ENCODE measurements at places on chromosomes 13 and 19.

DNA sequence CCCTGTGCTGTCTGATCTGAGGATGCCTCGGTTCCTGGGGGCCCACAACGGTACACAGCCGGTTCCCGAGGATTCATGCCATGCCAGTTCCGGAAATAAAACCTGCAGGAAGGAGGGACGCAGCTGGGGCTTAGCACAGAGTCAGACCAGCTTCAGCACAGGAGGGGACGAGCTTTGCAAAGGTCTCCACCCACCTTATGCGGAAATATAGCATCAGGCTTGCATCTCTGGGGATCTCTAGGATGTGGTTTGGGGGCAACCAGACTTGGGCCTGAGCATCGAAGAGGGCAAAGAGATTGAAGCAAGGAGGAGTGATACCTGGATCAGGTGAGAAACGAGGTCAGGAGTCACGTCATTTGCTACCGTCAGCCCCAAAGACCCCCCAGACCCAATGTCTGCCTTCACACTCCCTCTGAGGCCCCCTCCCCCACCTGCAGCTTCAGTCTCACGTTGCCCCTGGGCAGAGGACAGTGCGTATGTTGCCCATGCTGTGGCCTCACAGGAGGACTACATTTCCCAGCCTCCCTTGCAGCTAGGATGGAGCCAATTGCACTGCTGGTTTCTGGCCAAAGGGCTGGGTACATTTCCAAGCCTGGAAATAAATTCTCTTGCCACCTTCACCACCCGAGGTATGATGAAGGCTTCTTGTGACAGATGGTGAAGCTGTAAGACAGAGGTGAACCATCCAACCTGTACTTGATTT lies 12.1 kb downstream of the TYK2 start:
- DNase-seq = peak; percentile 26

DNA sequence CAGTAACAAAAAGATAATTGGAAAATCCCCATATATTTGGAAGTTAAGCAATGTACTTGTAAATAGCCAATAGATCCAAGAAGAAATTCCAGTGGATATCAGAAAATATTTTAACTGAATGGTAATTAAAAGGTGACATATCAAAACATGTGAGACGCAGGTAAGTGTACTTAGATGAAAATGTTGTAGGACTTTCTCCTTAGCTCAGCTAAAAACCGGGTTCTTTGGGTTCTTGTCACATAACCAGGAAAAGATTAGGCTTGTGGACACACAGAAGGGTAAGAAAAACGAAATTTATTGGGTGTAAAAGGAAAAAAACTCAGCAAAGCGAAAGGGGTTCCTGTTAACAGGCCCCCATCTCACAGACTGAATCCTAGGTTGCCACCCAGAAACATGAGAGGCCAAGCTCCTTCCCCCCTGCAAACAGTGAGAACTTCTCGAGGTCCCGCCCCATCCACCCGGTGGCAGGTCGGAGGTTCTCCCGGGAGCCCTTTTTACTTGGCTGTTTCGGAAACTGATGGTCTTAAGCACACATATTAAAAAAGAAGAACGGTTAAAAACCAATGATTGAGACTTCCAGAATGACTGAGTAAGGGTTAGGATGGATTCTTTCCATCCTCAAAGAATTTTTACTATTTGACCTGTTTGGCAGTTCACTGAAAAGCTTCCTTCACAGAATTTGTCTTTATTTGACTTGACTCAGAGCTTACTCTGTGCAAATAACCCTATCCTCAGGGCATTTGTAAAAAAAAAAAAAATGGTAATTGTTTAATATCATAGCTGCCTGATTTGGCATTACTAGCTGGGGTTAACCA lies 3.1 kb upstream of the CCDC70 start:
- DNase-seq = no peak

GRCh38 chr19:39110263-39110967 lies 15.2 kb upstream of the PAK4 start:
- peak; percentile 62 for DNase-seq

GRCh38 chr13:80989747-80990146 lies 648.8 kb upstream of the SPRY2 start:
- no peak for DNase-seq
